Activated naive CD4-positive, alpha-beta T cell treated with anti-CD3 and anti-CD28 coated beads, Interleukin-2, amount 50 U/mL, for 72 hours (primary cell): ENCODE measurements at places on chromosomes 11 and 22.

GRCh38 chr22:47996446-47996857 lies 1234.0 kb downstream of the TBC1D22A start:
- DNase-seq: no peak

- DNase-seq: peak; percentile 99
Measured at GRCh38 chr11:43680521-43681400, at the start of gene HSD17B12. Gene HSD17B12, plus strand, starts transcription at chr11:43680738. Its CDS starts 90 bp downstream, at chr11:43680828.

GRCh38 chr11:71425860-71426259 lies 22.3 kb downstream of the DHCR7 start:
- DNase-seq: no peak

DNA sequence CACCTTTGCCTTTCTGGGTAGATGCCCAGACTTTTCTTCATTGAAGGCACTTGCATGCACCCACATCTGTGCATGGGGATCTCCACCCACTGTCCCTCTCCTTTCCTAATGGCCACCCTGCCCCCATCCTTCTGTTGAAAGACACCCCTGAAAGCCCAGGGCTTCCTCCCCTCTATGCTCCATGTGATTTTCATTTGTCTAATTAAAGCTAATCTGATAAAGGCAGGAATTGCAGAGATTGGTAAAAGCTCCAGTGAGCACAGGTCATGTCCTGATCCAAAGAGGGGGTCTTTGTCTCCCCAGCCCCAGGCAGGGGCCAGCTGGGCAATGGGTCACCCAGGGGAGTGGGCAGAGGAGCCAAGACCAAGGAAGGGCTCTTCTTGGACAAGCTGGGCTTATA lies 107.6 kb upstream of the CD82 start:
- no peak for DNase-seq

DNA sequence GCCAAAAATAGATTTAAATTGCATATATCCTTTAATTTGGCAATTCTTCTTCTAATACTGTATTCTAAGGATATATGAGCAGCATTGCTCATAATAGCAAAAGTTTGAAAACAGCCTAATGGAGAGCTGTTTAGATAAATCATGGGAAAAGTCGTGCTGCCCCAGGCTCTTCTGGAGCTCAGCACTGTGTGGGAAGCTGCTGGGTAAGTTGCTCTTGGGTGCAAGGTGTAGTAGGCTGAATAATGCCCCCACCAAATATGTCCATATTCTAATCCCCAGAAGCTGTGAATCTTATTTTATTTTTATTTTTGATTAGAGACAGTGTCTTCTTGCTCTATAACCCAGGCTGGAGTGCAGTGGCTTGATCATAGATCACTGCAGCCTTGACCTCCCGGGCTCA lies 34.9 kb upstream of the WEE1 start:
- DNase-seq: no peak

- no peak for DNase-seq
Measured at GRCh38 chr22:25751174-25751581, 9.2 kb downstream of the MYO18B start.

GRCh38 chr11:111148953-111149352 lies 96.6 kb upstream of the POU2AF2 start:
- no peak for DNase-seq

DNA sequence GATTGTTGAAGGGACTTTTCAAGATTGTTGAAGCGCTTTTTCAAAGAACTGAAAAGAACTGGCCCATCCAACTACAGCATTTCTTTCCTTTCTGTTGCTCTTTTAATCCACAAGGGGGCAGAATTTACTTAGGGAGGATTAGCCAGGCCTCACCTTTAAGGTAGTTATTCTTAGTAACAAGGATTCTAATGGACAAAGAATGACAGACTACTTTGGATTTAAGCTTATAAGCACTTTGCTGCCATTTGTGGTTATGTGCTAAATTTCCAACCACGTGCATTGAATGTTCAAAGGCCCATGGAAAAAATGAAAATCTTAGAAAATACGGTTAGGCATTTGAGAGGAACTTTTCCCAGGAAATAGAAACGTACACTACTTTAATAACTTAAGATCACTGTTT lies 49.5 kb upstream of the HSPA8 start:
- DNase-seq: no peak

DNA sequence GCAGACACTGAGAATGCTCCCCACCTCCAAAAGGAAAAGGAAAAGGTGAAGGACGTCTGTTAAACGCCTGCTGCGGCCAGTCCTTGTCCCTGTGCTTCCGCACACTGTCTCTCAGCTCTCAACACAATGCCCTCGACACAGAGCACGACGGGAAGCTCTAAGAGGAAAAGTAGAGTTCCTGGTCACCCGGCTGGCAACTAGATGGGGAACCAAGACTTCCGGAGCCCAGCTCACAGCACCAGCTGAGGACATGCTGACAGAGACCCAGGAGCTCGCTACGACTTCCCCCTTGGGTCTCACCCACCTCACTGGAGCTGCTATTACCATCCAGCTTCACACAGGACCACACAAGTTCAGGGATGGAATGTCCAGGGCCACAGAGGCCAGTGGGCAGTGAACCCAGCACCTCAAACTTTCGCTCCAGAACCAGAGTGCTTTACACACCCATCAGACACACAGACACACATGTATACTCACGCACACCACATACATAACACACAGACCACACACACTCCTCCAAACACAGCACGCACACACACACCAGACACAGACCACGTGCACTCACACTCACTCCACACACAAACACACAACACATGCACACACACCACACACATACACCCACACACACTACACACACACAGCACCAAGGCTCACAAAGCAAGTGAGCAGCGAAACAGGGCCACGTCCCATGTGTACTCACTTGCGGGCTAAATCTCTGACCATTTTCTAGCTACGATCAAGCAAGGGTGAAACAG lies 9.6 kb downstream of the SULT4A1 start:
- DNase-seq: no peak

DNA sequence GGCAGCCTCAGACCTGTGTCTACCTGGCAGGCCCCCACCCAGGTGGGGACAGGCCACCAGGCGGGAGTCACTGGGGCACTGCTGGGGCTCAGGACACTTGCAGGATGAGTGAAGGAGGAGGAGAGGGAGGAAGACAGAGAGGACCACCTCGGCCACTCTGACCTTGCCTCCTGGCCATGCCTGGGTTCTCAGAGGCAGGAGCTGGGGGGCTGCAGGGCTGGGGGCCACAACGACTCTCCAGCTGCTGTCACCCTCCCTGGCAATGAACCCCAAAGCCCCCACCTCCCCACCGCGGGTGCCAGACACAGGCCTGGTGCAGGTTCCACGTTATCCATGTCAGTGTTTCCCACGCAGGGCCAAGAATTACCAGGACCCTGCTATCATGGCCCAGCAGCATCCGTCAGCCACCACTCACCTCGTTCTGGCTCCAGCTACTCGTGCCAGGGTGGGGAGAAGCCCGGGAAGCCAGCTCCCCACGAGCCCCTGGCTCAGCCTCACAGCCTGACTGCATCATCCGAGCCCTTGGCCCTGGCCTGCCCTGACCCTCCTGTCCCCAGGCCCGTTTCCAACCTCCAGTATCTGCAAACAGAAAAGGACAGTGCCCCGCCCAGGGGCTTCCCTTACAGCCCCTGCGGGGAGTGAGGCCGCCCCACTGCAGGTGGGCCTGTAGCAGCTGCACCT lies 62.4 kb downstream of the BRD1 start:
- peak; percentile 52 for DNase-seq

GRCh38 chr22:49298834-49299750 lies 528.6 kb downstream of the BRD1 start:
- no peak for DNase-seq

DNA sequence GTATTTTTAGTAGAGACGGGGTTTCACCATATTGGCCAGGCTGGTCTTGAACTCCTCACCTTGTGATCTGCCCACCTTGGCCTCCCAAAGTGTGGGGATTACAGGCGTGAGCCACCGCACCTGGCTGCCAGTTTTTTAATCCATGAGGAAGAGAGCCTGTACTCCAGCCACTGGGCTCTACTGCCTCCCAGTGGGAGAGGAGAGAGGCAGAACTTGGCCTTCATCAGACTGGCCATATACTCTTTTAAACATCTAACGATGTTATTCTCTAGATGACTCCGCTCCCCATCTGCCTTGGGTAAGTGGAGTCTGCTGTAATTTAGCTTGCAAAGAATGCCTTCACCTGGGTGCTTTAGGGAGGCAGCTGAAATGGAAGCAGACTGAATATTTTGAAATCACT lies 34.6 kb downstream of the SLC6A5 start:
- DNase-seq: no peak

GRCh38 chr11:34996958-34997357 lies 80.5 kb downstream of the PDHX start:
- DNase-seq: no peak

DNA sequence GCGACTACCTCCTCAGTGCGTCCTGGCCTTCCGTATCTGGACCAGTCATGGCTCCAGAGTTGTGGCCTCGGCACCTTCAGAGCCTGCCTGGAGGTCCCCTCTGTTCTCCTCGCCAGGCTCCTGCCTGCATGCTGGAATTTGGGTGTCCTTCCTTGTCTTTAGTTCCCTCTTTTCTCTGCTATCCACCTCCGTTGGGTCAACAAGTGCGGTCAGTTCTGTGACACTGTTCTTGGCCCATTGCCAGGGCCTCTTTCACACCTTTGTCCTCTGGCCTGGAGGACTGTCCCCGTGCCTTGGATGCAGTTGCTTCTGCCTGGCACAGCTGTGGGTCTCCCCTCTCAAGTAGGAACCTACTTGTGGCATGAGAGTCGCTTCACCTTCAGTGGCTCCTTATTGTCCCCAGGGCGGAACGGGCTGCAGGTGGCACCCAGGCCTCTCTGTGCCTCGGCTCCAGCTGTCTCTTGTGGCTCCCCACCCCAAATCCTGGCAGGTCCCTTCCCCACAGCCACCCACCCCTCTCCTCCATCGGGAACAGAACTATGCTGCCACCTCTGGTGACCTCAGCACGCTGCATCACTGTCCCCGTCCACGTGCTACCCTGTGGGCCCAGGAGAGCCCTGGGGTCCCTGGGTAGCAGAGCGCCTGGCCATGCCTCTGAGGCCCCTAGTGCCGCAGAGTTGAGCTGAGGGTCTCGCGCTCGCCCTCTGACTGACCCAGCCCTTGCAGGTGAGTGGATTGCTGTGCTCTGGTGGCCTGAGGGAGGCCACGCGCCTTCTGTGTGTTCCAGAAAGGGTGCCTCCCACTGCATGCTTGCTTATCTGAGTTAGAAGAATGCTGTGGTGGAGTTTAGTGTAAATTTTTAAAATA lies 4.7 kb downstream of the DGCR8 start:
- peak; percentile 45 for DNase-seq

GRCh38 chr11:61472282-61472681 lies 36.3 kb upstream of the LRRC10B start:
- DNase-seq: no peak

- no peak for DNase-seq
Measured at GRCh38 chr11:2932850-2933251, 3.6 kb upstream of the PHLDA2 start.

GRCh38 chr22:30357236-30357570 lies 396 bp downstream of the CCDC157 start:
- no peak for DNase-seq

DNA sequence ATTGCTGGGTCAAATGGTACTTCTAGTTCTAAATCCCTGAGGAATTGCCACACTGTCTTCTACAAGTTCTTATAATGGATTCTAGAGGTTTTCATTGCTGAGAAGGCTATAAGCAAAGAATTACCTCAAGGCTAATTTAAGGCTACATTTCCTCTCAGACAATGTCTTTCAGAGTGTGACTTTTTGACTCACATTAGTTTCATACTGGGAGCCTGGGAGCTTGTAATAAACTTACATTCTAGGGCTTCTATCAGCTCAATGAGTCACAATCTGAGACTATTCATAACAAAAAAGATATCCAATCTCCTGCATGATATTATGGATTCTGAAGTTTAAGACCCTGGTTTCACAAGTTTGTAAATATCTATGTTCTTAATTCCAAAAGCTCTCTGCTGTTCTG lies 408.7 kb downstream of the LRRC4C start:
- DNase-seq: no peak

DNA sequence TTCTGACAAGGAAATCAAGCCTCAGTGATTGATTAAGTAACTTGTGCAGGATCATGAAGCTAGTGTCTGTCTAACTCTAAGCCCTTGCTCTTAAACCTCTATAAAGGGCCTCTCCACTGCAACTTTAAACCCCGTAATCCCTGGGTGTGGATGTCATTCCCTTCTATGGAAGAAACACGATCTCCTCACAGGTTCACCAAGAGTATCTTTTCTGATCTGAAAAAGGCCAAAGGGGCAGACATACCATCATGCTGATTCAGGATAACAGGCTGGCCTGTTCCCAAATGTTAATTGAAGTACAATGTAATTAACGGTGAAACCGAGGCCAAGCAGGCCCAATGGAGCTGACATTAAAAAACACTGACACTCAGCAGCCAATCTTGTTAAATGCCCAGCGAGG lies 17.1 kb downstream of the TTC12 start:
- DNase-seq: no peak

- DNase-seq: no peak
Measured at GRCh38 chr22:25386538-25386884, 167.1 kb downstream of the CRYBB2 start.

DNA sequence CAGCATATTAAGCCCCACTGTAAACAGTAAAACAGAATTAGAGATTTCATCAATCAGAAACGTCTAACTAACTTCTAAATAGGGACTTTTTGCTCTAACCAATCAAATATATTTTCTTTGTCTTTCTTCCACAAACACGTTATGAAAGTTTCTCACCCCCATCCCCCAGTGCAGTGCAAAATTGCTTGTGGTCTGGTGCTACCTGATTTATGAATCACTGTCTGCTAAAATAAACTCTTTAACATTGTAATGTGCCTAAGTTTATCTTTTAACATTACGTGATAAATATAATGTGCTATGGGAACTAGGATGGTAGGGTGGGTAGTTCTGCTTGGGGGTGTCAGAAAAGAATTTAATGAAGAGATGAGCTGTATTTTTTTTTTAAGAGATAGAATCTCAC lies 47.3 kb upstream of the SLC5A1 start:
- no peak for DNase-seq

DNA sequence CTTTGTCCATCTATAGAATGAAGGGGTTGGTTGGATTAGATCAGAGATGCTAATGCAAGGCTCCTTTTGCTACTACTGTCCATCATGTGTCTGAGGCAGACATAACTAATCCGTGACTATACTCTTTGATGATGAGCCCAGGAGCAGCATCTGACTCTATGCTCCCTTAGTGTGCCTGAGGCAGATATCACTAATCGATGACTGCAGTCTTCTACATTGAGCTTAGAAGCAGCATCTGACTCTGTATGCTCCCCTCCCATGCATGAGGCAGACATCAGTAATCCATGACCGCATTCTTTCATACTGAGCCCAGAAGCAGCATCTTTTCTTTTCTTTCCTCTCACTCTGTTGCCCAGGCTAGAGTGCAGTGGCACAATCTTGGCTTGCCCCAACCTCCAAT lies 4.2 kb downstream of the TCN2 start:
- DNase-seq: no peak

- no peak for DNase-seq
Measured at GRCh38 chr11:67381244-67381972, 8.0 kb upstream of the CLCF1 start.

GRCh38 chr22:35065796-35066218 lies at the start of gene ISX:
Gene ISX, plus strand, starts transcription at chr22:35066158. Its CDS starts 930 bp downstream, at chr22:35067088.
- no peak for DNase-seq

- DNase-seq: no peak
Measured at GRCh38 chr22:36136988-36137387, 23.6 kb downstream of the APOL3 start.
